Stimulated activated CD8-positive, alpha-beta memory T cell treated with anti-CD3 and anti-CD28 coated beads, Interleukin-4, amount 100 ng/mL, for 1 hour (primary cell): ENCODE measurements at places on chromosomes 5 and 9.
A peak's percentile ranks its signal among the peaks of the same experiment; 100 is the strongest.

GRCh38 chr5:160286947-160287346 lies 25.4 kb downstream of the CCNJL start:
- no peak for DNase-seq

- DNase-seq, result no peak
These were observed 10.7 kb upstream of the NTNG2 start for GRCh38 chr9:132151118-132151517.

DNA sequence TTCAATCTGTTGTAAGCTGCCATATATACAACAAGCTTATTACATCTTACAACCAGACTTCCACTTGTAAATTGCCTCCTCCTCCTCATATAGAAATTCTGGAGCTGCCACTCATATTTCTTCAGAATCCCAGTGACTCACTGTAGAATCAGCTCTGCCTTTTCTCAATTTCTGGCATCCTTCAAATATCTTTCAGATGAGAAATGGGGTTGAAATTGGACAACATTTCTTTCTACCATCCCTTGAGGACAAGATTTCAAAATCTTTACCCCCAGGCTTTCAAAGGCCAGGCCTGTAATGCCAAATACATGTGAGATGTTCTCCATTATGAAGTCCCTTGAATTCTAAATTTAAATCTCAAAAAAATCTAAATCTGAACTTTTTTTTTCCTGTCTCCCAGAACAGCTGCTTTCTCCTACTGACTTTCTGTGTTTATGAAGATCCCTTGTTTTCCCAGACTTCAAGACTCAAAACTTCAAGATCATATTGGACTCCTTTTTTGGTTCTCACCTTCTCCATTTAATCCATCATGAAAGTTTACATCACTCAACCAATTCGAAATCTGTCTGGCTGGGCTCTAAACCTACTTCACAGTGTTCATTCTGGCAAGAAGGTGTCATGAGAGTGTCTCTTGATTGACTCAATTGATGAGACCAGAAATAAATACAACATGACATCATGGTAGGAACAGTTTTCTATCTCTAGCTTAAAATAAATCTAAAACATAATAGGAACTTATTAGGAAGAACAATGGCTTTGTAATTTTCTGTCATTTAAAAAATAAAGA lies 109.8 kb downstream of the HMHB1 start:
- DNase-seq, result no peak

DNA sequence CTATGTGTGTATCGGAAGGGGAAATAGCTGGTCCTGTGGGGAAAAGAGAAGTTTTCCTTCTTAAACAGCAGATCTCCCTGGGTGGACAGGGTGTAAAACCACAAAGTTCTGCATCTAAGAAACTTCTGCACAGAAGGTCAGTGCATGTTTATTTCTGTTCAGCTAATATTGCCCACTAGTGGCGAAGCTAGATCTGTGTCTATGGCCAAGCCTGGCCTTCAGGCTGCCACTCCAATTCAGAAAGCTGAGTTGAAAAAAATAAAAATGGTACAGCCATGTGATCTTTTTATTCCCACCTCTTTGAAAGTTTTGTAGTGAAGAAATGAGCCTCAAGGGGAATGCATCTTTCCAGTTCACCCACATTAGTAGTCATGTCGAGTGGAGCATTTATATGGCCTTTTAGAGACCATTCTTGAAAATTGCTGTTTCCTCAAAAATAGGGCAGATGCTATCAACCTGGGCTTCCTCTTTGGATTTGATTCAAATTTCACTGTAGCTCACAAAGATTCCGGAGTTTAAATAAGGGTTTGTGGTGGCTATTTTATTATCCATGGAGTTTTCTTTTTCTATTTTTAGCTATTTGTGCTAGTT lies 488.0 kb downstream of the PRELID2 start:
- DNase-seq, result no peak

GRCh38 chr9:34380511-34381315 lies 4.0 kb upstream of the MYORG start:
- DNase-seq, result peak; percentile 63

DNA sequence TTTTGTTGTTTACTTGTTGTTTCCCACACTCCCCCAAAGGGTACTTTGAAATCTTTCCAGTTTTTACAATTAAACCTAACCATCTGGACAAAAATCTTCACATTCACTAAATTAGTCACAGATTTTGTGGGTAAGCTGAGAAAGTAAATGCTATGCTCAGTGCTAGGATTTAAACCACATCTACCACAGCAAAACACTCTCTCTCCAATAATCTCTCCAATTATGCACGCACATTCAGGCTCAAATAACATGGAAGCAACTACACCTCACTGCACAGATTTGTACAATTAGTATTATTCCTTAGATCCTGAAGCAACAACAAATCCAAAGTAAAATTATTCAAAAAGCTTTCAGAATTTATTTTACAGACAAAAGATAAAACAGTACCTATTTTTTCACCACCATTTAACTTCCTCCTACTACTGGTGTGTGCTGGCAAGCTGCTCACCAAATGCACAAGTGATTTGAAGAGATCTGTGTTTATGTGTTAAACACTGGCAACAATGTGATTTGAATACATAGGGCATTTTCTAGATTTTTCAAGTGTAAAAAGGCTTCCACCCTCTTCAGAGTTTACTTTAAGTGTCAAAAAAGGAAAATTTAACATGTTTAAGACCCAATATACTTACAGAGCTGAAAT lies 16.6 kb downstream of the ZNF608 start:
- no peak for DNase-seq

GRCh38 chr5:177496727-177497291 lies 595 bp downstream of the PDLIM7 start:
- DNase-seq, result no peak

DNA sequence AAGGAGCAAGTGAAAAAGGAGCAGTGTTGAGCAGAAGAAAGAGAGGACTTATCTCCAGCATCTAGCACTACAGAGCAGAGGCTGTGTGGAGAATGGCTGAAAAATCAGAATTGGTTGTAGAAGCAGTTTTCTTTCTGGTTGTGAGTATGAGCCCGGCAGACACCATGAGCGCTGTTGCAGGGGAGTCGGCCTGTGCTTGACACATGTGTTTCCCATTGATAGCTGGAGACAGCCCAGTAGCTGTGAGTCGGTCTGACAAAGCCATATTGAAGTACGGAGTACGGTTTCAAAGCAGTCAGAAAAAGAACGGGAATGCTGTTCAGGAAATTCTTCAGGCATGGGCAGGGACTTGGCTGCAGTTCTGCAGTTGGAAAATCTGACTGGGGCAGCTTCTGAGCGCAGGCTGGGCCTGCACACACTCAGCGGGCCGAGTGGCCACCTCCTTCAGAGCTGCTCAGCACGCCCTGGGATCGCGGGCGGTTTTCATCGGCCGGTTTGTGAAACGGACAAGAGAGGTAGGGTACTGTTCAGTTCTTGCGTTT lies at the start of gene SGCD:
Gene SGCD, plus strand, starts transcription at position 447 of the 542 bp plus-strand sequence.
- DNase-seq, result no peak

DNA sequence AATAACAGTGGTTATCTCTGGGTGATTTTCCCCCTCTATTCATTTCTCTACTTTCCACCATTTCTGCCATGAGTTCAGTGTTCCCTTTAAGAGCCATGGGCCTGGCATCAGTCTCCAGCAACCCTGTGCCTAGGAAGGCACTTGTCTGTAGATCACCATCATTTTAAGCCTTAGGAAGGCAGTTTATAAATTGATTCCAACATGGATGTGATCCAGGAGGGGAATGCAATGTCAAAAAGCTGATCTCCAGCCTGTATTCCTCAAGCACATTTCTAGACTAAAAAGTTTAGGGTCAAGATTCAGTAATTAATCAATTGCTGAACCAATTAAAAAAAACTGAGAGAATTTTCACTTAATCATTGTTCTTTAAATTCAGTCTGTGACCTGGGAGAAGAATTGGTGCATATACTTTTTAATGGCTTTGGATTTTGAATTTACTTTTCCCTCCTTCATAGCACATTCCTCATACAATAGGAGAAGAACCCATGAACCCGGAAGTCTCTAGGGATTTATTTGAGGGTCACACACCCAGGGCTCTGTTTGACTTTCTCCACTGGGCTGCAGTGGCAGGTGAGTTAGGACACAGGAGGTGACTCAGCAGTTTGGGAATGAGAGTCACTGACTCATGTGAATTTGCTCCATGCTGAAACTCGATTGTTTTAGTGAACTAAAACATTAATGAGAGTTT lies 6.1 kb upstream of the ERMP1 start:
- DNase-seq, result no peak

DNA sequence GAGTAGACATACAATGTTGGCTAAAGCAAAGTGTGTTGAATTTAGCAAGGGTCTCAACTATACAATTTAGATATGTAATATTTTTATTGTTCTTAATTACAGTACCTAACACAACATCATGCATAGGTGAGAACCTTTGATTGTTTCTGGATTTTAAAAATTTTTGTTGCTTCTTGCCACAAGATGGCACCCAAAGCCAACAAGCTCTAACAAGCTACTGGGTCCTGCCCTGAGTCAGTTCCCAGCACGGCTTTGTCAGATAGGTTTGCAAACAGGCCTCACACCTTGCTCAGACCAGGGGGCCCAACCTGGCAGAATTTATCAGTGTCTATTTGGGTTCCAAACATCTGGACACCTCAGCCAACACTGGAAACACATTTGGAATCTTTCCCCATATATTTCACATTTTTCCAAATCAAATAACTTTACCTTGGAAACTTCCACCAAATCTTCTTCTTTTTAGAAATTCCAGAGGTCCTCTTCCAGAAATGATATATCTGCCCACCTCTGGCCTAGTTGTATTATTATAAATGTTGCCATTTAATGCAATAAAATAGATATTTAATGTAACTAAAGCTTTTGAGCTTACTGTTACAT lies 49.5 kb upstream of the EGFLAM start:
- DNase-seq, result no peak

GRCh38 chr9:87007711-87008366 lies 60.5 kb upstream of the GAS1 start:
- DNase-seq, result no peak

DNA sequence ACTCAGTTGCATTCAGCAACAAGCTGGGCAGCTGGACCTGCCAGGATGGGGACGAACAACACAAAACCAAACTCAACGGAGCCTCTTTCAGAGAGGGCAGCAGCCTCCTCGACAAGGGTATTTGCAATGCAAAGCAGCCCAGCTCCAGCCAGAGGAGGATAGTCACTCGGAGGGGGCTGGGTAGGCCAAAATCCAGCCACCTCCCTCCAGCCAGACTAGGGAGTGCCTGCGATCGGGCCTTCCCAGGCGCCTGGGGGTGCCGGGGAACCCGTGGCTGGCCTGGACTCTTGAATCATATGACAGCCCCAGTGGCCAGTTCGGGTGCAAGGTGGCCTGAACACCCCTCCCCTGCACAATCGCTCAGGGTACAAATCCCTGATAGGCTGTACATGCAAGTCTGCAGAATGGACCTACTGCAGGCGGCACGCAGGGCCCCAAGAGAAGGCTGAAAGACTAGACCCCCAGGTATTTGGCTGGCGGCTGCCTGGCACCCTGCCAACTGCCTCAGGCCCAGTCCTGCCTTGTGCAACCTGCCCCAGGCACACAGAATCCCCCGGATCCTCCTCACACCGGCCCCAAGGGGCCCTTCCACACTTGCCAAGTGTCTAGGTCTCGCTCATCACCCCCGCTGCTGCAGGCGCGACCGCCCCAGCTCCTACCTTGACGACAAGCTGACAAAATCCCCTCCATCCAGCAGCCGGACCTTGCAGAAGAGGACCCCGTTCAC lies 1.3 kb downstream of the EEIG1 start:
- no peak for DNase-seq

DNA sequence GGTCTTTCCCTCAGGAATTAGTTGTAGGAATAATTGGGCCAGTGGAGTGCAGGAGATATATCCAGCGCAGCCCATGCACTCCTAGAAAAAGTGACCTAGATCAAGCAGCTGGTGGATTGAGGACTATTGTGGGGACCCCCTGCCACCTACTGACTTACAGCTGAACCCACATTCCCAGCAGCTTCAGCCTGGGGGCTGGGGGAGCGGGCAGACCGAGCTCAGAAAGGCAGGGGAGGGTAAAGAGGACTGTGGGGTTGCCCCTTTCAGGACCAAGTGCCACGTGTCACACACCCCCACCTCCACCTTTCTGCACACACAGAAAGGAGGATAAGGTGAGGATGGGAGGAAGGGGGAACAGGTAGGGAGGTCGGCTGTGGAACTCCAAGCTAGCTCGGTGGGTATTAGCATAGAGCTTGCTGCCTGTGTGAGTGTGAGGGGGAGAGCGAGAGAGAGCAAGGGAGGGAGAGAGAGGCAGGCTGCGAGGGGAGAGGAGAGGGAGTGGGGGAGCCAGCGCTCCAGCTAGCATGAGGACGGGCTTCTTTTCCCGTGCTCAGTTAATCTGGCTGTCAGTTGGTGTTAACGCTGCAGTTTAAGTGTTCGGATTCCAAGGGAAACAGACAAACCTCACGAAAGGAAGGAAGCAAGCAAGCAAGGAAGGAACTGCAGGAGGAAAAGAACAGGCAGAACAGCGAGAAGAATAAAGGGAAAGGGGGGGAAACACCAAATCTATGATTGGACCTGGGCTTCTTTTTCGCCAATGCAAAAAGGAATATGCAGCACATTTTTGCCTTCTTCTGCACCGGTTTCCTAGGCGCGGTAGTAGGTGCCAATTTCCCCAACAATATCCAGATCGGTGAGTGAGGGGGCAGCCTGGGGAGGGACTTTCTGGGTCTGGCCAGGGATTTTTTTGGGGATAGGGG lies at the start of gene GRIA1:
Gene GRIA1, plus strand, starts transcription at position 553 of the 920 bp plus-strand sequence.
- no peak for DNase-seq

DNA sequence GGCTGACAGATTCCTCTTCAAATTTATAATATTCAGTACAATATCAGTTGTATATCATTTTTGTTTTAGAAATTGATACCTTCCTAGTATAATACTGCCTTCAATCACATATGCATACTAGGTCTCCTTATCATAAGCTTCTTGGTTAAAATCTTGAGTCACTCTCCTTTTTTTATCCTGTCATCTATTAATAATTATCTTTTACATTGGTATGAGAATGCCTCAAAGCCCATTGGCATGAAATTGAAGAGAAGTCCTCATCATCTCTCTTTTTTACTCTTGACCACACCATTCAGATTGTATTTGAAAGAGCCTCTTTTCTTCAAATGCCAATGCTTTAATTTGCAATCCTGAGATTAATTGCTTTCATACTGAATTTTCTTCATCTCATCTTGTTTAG lies 810.3 kb downstream of the BRINP1 start:
- DNase-seq, result no peak
